ENCODE measurements at places on chromosomes 4 and X.
A peak's percentile ranks its signal among the peaks of the same experiment; 100 is the strongest.

GRCh38 chrX:108299101-108299591 lies 139.1 kb downstream of the COL4A6 start:
- DNase-seq: peak; percentile 32

DNA sequence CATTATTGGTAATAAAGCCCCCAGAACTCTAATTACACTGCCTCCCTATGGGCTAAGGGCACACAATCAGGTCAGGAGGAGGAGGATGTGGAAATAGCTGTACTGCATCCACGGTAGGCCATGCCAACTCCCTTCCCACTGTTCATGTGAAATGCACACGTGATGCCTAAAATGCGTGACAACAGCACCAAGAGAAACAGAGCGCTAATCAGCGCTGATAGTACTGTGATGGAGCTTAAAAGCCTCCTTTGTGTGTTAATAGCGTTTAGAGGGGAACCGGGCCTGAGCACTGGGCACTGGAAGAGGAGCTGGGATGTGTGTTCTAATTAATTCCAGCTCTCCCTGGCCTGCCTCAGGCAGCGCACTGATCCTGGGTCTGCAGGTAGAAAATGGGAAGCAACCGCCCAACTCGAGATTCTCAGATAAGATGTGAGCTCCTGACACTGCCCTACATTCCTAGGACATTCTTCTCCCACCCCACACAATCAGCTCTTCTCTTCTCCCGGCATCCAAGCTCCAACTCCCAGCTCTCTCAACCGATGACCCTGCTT lies 12.9 kb downstream of the DCTD start:
- no peak for DNase-seq

- no peak for DNase-seq
Observed at GRCh38 chr4:3496021-3496420, 32.9 kb downstream of the DOK7 start.

DNA sequence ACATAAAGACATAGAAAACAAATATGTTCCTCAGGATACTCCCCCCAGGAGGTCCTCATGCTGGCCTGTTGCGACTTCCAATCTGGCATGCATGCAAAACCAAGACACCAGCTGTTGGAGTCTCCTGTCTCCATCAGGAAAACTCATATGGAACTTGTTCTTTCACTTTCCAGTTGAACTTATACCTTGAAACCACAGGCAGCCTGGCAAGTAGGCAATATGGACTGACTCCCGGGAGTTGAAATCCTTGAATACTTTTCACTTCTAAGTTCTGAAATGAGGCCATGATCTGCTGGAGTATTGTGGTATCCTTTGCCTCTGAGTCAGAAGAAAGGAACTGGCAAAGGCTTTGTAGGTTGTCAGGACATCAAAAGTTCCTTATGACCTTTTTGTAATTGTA lies 444.2 kb downstream of the IDS start:
- DNase-seq: peak; percentile 77

- DNase-seq: no peak
Observed at GRCh38 chr4:182736207-182736606, 181.0 kb downstream of the DCTD start.

Data from fibroblast of skin of right quadriceps (primary cell).